ENCODE measurements at places on chromosomes 1 and 21.

- peaks cover 8% of the 10 kb centered on the region for H3K27me3 ChIP-seq
- H3K36me3 ChIP-seq: no peaks in the 10 kb centered on the region
- peaks cover 3% of the 10 kb centered on the region for H3K4me1 ChIP-seq
- DNase-seq: no peak
Measured at GRCh38 chr21:36507397-36508018, 27.6 kb upstream of the CLDN14 start.

DNA sequence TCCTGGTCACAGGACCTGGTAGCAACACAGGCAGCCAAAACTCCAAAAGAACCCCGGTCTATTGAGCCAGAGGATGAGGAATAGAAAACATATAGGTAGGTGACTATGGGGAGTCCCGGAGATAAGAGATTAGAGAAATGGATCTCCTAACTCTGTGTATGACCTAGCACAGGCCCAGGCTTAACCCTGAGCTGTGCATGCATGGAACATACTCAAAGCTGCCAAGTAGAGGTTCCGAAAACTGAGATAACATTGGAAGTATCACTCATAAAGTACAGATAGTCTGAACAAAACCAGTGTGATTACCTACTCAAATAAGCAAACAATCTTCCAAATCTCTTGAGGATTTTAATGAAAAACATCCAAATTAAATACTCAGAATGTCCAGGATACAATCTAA is 31.5 kb upstream of the PRDX6 start:
- H3K36me3 ChIP-seq: peaks cover 47% of the 10 kb centered on the region
- H3K27ac ChIP-seq: no peak overlapping the region
- no peaks in the 10 kb centered on the region for H3K27me3 ChIP-seq
- peaks cover 12% of the 10 kb centered on the region for H3K4me1 ChIP-seq

DNA sequence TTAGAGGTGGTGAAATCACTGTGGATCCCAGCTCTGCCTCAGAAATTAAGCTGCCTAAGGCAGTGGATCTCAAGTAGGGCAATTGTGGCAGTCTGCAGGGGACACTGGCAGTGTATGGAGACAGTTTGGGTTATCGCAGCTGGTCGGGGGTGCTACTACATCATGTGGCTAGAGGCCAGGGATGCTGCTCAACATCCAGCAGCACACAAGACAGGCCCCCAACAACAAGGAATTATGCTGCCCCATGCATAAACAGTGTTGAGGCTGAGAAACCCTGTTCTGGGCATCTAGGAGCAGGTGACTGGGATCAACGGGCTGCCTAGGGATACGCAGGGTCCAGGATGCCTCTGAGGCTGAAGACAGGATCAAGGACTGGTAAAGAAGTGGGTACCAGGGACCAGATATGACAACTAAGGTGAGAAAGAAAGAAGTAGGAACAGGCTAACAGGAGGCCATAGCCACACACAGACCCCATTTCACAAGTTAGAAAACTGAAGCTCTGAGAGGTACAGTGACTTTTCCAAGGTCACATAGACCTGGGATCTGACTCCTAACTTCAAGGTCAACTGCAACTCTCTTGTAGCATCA is 8.7 kb downstream of the BATF3 start:
- peak overlapping the region; percentile 51 for H3K27ac ChIP-seq
- DNase-seq: no peak
- no peak overlapping the region for H3K4me3 ChIP-seq
- no peaks in the 10 kb centered on the region for H3K27me3 ChIP-seq
- H3K36me3 ChIP-seq: peaks cover 43% of the 10 kb centered on the region

GRCh38 chr1:172903581-172904220 is 147.0 kb downstream of the TNFSF18 start:
- peaks cover 25% of the 10 kb centered on the region for H3K4me1 ChIP-seq
- H3K4me3 ChIP-seq: no peak overlapping the region
- H3K27ac ChIP-seq: no peak overlapping the region
- no peak for DNase-seq
- H3K36me3 ChIP-seq: no peaks in the 10 kb centered on the region

DNA sequence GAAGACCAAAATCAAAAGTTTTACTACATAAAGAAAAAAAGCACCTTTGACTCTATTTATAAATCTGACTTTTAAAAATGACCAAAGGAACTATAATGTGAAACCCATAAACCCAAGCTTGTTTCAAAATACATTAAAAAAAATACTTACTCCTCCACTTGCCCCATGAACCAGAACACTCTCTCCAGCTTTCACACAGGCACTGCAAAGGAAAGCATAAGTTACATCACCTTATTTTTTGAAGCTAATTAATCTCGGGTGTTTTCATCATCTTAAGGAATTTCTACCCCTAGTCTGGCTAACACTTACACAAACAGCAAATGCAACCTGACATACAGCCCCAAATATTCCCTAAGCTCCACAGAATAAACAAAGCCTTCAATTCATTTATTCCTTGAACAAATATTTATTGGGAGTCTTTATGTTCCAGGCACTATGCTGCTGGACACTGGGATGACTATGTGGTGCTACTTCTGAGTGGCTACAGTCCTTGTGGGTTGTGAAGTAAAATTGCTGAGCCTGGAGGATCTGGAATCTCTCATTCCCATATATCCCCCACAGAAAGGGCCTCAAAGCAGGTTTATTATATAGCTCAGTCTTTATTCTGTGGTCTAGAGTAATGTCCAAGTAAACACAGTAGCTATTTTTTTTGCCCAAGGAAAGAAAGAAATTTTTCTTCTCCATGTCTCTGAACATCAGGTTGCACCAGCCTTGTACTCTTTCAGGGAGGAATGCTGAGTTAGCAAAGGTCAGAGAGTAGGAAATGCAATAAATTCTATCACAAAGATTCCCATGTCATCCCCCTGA is 18.2 kb downstream of the CRYZ start:
- no peak overlapping the region for H3K4me3 ChIP-seq
- no peak for DNase-seq
- H3K36me3 ChIP-seq: peaks cover 10% of the 10 kb centered on the region
- H3K27me3 ChIP-seq: no peaks in the 10 kb centered on the region

DNA sequence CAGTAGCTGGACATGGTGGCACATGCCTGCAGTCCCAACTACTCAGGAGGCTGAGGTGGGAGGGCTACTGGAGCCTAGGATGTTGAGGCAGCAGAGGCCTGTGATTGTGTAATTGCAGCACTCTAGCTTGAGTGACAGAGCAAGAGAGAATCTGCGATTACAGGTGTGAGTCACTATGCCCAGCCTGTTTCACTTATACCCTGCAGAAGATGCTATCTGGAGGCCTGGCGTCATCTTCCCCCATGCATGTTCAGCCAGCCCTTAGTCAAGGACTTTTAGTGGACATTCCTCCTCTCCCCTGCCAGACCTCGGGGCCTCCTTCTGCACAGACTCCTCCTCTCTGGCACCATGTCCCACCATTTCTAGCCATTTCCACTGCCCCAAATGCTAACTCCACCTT is 36.3 kb upstream of the RCC2 start:
- H3K36me3 ChIP-seq: no peaks in the 10 kb centered on the region
- DNase-seq: no peak
- no peaks in the 10 kb centered on the region for H3K4me1 ChIP-seq
- H3K27ac ChIP-seq: no peak overlapping the region

GRCh38 chr1:107158496-107158895 is 17.7 kb downstream of the NTNG1 start:
- H3K4me3 ChIP-seq: no peak overlapping the region
- H3K4me1 ChIP-seq: no peaks in the 10 kb centered on the region
- H3K27me3 ChIP-seq: no peaks in the 10 kb centered on the region
- no peak for DNase-seq

GRCh38 chr1:181763736-181764135 is 280.4 kb downstream of the CACNA1E start:
- H3K4me1 ChIP-seq: peaks cover 6% of the 10 kb centered on the region
- DNase-seq: no peak

DNA sequence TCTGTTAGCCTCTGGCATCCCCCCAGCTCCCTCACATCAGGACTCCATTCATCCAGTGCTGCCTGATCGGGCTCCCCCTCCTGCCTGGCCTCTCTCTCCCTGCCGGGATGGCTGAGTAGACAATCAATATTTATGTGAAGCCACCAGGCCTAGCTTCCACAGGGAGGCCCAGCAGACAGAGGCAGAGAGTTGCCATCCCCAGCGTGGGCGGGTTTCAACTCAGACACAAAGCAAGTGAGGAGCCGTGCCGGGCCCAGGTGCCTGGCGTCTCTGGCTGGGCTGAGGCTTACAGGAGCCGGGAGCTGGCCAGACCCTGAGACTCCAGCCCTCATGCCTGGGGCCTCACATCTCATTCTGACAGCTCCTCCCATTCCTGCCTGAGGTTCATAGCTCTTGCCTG is 34.5 kb upstream of the ATP2B4 start:
- H3K4me1 ChIP-seq: peaks cover 9% of the 10 kb centered on the region
- no peak for DNase-seq
- H3K27me3 ChIP-seq: peaks cover 4% of the 10 kb centered on the region
- H3K36me3 ChIP-seq: no peaks in the 10 kb centered on the region

DNA sequence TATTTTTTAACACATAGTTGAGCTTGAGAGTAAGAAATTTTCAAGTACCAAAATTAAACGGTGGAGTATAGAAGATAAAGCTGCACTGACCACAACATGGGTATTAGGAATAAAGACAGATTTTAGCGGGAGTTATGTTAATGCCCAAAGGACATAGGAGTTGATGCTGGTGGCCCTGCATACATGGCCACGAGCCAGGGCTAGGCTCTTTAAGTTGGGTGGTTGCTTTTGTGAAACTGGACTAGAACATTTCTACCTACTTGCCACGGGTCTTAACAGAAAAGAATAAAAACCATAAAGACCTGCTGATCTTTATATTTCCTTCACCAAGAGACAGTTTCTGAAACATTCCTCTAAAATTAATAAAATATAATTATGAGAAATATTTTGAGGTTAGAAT is 14.9 kb downstream of the EDEM3 start:
- H3K4me1 ChIP-seq: peaks cover 40% of the 10 kb centered on the region
- H3K27ac ChIP-seq: no peak overlapping the region

DNA sequence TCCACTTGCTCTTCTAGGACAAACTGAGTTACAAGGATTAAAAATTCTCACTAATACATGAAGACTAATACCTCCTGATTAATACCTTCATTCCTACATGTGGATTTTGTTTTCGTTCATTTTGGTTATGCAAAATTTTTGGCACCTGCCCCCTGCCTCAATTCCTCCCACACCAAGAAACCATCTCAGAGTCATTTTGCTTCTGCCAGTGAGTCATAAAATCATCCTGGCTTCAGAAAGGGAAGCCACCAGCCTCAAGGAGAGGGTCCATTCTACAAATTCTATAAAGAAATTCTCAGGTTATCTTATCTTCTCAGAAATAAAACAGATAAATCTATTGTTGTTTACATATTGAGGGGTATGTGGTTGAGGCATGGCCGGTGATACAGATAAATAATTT is 103.2 kb upstream of the COA6 start:
- no peak for DNase-seq
- peaks cover 5% of the 10 kb centered on the region for H3K36me3 ChIP-seq
- H3K4me1 ChIP-seq: peaks cover 28% of the 10 kb centered on the region

DNA sequence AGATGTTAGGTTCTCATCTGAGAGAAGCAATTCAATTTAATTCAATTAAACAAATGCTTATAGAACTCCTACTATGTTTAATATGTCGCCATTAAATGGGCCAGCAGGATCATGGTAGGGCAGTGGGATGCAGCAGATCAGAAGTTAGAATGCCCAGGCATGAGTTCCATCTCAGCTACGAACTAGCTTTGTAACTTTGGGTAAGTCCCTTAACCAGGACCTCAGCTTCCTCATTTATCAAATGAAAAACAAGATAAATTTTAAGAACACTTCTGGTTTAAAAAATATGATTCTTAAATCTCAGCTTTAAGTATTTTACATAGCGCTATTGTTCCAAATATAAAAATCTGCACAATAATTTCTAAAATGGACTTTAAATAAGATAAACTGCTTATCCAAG is 67.5 kb upstream of the GFI1 start:
- H3K27me3 ChIP-seq: no peaks in the 10 kb centered on the region
- no peak overlapping the region for H3K4me3 ChIP-seq
- H3K4me1 ChIP-seq: peaks cover 62% of the 10 kb centered on the region
- no peak for DNase-seq
- peak overlapping the region; percentile 42 for H3K27ac ChIP-seq
- peaks cover 82% of the 10 kb centered on the region for H3K36me3 ChIP-seq

GRCh38 chr21:30486180-30486579 is 1.1 kb downstream of the KRTAP19-2 start:
- H3K27ac ChIP-seq: no peak overlapping the region
- H3K27me3 ChIP-seq: no peaks in the 10 kb centered on the region
- DNase-seq: no peak

- H3K27me3 ChIP-seq: peaks cover 23% of the 10 kb centered on the region
- no peak for DNase-seq
- H3K4me1 ChIP-seq: peaks cover 10% of the 10 kb centered on the region
- no peaks in the 10 kb centered on the region for H3K36me3 ChIP-seq
- peak overlapping the region; percentile 79 for H3K4me3 ChIP-seq
Measured at GRCh38 chr21:45974073-45975019, 7.2 kb upstream of the COL6A1 start.
